ENCODE measurements at places on chromosomes 5 and 9.

GRCh38 chr9:125486576-125486975, 220.4 kb downstream of the MAPKAP1 start:
- DNase-seq: peak; percentile 76
- H3K4me3 ChIP-seq: no peak overlapping the region
- no peaks in the 10 kb centered on the region for H3K4me1 ChIP-seq
- H3K27ac ChIP-seq: no peak overlapping the region
- H3K36me3 ChIP-seq: no peaks in the 10 kb centered on the region

- no peaks in the 10 kb centered on the region for H3K27me3 ChIP-seq
- no peak for DNase-seq
- no peak overlapping the region for H3K4me3 ChIP-seq
- H3K36me3 ChIP-seq: no peaks in the 10 kb centered on the region
- H3K4me1 ChIP-seq: no peaks in the 10 kb centered on the region
- H3K27ac ChIP-seq: no peak overlapping the region
These were observed 1819.8 kb upstream of the C9orf72 start for GRCh38 chr9:29393064-29393463.

DNA sequence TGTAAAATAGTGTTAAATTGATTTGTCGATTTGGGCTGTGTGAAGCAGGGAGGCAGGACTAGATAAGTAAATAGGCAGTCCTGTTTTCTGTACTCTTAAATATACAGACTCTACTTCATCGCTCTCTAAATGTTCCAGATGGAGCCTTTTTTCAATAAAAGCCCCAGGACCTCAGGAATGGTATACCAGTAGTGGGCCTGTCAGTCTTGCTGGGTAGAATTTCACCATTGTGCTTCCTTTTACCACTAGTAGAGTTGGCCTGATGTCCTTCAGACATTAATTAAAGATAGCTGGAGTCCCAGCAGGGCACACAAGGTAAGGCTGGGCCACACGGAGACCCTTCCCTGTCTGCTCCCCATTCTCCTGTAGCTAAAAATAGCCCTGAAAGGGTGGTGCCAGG, 6.0 kb downstream of the SNX18 start:
- peak overlapping the region; percentile 42 for H3K27ac ChIP-seq
- no peak for DNase-seq
- H3K4me1 ChIP-seq: peaks cover 68% of the 10 kb centered on the region
- no peaks in the 10 kb centered on the region for H3K36me3 ChIP-seq

GRCh38 chr5:168608386-168608785, 29.2 kb upstream of the PANK3 start:
- no peaks in the 10 kb centered on the region for H3K4me1 ChIP-seq
- no peak overlapping the region for H3K27ac ChIP-seq
- no peak for DNase-seq
- H3K36me3 ChIP-seq: no peaks in the 10 kb centered on the region
- H3K4me3 ChIP-seq: no peak overlapping the region
- H3K27me3 ChIP-seq: no peaks in the 10 kb centered on the region

DNA sequence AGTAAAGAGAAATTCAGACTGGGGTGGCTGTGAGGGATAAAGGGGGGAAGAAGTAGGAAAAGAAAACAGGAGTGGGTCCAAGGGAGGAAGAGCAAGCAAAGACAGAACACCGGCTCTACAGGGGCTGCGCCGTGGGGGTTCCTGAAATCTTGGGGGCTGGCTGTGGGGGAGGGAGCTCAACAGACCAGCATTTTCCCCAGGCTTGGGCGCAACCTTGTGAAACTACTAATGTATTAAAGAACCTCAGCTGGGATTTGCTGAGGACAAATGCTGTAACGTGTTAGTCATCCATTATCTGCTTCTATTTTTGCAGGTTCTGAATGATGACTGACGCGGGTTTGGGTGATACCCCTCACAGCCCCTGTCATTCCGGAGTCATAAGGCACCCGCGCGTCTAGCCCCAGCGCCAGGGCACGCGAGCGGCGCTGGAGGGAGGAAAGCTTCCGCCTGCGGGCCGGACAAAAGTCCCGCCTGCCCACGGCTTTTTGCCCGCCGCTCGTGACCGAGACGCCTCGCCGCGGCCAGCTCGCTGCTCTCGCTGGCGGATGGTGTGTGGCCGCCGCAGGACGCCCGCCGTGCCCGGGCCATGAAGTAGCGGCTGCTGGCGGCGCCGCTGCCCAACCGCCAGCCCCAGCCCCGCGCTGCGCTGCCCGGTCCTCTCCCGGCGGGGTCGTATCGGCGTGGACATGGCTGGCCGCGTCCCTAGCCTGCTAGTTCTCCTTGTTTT, 110.6 kb downstream of the PAM start:
- H3K36me3 ChIP-seq: no peaks in the 10 kb centered on the region
- H3K27me3 ChIP-seq: no peaks in the 10 kb centered on the region
- peak overlapping the region; percentile 74 for H3K27ac ChIP-seq
- peak; percentile 93 for DNase-seq
- H3K4me3 ChIP-seq: peak overlapping the region; percentile 49

DNA sequence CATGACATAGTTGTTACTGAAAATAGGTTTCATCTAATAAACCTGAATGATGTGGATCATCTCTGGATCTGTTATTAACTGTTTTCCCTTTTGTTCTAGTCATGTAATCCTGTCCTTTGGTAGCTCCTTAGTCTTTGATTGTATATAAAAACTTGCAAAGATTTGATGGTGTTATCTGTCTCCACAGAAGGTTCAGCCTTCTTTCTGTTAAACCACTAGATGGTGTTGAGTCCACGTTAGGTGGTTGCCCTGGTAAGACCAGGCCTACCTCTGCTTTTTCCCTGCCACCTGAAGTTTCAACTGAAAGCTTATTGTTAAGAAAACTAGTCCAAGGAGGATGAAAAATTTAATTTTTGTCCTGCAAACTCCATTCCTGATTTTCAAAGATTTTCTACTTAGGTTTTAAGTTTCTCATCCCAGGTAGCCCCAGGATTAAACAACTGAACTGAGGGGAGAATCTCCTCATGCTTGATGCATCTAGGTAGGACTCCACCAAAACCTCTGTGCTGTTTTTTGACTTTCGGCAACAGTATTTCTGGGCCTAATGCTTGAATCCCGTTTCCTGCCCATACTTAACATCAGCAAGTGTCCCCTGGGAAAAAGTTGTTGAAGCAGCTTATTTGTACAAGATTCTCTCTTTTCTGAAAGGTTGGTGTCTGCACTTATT, 68.5 kb downstream of the RICTOR start:
- no peak overlapping the region for H3K4me3 ChIP-seq
- H3K4me1 ChIP-seq: peaks cover 3% of the 10 kb centered on the region
- H3K27me3 ChIP-seq: no peaks in the 10 kb centered on the region
- DNase-seq: no peak
- no peak overlapping the region for H3K27ac ChIP-seq
- H3K36me3 ChIP-seq: no peaks in the 10 kb centered on the region

GRCh38 chr9:100437860-100438805, 11.2 kb downstream of the MSANTD3 start:
- DNase-seq: no peak
- peaks cover 4% of the 10 kb centered on the region for H3K4me1 ChIP-seq
- H3K27ac ChIP-seq: no peak overlapping the region
- H3K36me3 ChIP-seq: no peaks in the 10 kb centered on the region
- H3K4me3 ChIP-seq: no peak overlapping the region

DNA sequence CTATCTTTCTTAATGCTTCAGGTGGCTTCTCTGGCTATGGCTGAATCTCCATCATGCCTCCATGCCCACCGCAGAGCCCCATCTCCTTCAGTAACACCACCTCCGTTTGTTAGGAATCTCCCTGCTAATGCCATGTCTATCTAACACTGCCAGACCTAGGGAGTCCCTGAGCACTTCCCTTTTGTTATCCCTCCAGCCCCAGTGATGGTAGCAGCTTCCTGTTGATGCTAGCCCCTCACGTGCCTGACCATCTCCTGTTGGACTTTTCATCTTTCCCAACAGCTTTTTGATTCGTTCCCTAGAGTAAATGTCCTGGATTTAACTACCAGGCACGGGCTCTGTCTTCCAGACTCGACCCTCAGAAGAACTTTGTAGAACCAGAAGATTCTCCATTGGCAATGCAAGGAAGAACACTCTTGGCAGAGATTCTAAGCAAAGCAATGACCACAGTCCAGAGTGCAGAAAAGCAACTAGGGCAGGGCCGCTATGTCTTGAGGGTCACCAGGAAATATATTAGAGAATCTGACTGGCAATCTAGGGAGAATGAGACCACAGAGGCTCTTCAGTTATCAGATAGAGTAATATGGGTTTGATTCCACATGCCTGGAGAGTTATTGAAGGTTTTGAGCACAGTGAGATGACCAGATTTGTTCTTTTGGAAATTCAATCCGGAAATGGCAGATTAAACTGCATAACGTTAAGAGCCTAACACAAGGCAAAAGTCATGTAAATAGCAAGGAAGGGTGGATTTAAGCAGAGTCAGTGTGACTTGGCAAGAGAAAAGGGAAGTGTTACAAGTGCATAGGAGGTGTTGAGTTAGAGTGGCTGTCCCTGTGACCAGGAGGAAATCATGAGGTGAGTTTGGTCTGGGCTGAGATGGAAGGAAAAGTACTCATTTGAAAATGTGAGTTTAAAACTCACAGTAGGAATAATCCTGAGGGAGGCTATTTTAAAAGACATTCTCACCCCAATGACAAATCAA, 555.2 kb downstream of the ACTL7B start:
- H3K27me3 ChIP-seq: no peaks in the 10 kb centered on the region
- no peak overlapping the region for H3K4me3 ChIP-seq
- peak overlapping the region; percentile 67 for H3K27ac ChIP-seq
- H3K36me3 ChIP-seq: no peaks in the 10 kb centered on the region

GRCh38 chr9:107211284-107211923, 71.7 kb upstream of the RAD23B start:
- peaks cover 5% of the 10 kb centered on the region for H3K4me1 ChIP-seq
- H3K4me3 ChIP-seq: no peak overlapping the region
- no peak overlapping the region for H3K27ac ChIP-seq
